ENCODE measurements at places on chromosomes 1 and 21. TPM values are rescaled to one million over a fixed set of nuclear protein-coding genes. Genes with fewer than 3 reads are reported as not detected.
A peak's percentile ranks its signal among the peaks of the same experiment; 100 is the strongest.

DNA sequence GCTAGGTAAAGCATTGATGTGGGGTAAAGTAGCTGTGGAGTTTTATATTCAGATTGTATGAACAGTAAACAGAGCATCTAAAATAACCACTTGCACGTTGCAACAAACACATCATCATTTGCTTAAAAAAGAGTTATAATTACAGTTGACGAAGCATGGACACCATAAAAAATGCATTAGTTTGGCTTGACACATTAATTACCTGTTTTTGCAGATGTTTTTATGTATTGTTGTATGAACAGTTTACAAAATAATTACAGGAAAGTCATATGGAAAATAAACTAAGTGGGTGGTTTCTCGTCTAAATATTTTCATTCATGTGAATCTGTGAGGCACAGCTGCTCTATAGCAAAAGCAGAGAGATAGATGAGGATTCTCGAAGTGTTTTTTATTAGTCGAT, 108.3 kb downstream of the RPS6KC1 start:
- H3K36me3 ChIP-seq: no peaks in the 10 kb centered on the region
- no peaks in the 10 kb centered on the region for H3K27me3 ChIP-seq
- H3K27ac ChIP-seq: no peak overlapping the region

C1orf185 gene
- not detected for total RNA-seq

GCLM gene
- total RNA-seq: 13.4 TPM

DNA sequence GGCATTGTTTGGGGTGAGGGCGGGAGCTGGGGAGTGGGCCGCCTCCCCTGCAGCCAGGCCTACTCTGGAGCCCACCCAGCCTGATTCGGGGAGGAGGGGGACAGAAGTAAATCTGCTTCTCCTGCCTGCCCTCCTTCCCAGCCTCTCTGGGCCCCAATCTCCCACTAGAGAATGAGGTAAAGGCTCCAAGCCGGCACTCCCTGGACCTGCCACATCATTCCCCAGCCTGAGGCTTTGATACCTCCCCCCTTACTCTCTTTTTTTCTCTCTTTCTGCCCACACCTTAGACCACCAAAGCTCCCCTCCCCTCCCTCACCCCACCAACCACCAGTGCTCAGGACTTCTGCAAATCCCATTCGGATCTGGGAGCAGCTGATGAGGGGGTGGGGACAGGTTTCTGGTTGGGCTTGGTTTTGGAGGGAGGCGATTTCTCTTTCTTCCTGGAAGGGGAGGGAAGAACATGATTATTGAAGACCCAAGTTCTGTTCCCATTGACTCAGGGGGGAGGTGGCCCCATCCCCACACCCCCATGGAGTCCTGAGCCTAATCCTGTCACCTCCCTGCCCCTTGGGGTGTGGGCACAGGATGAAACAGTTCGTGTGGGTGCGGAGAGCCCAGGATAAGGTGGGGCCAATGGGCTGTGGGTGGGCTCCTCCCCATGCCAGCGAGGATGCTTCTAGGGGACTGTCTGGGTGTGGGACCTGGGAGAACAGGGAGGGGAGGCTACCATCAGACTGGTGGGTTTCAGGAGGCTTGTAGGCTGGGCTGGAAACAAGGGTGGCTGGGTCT, 1.3 kb downstream of the MAP7D1 start:
- no peaks in the 10 kb centered on the region for H3K36me3 ChIP-seq
- peak; percentile 58 for DNase-seq
- H3K27ac ChIP-seq: peak overlapping the region; percentile 100
- H3K4me3 ChIP-seq: peak overlapping the region; percentile 98
- no peaks in the 10 kb centered on the region for H3K27me3 ChIP-seq

- no peak overlapping the region for H3K4me3 ChIP-seq
- no peak overlapping the region for H3K27ac ChIP-seq
- no peaks in the 10 kb centered on the region for H3K4me1 ChIP-seq
- H3K27me3 ChIP-seq: no peaks in the 10 kb centered on the region
- H3K36me3 ChIP-seq: no peaks in the 10 kb centered on the region
Observed at GRCh38 chr1:70115315-70115714, 90.1 kb downstream of the LRRC40 start.

LORICRIN gene
- total RNA-seq: not detected

- no peaks in the 10 kb centered on the region for H3K36me3 ChIP-seq
- no peak overlapping the region for H3K27ac ChIP-seq
- DNase-seq: no peak
- H3K4me1 ChIP-seq: no peaks in the 10 kb centered on the region
Observed at GRCh38 chr1:199612976-199613774, 414.3 kb upstream of the NR5A2 start.

DNA sequence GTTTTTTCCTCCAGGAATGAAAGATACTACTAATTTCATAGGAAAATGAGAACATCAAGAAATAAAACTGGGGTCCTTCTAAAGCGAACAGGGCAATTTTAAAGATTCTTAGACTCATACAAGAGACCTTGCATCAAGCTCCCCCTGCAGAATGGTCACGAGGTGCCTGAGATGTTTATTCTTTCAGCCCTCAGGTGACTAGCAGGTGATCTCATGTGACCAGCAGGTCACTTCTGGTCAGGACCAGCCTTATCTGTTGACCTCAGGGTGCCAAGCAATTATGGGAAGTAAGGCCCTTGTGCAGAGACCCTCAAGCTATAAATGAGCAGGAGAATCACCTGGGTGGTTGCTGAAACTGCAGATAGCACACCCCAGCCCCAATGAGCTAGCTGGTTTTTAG, 20.6 kb upstream of the TMEM51 start:
- H3K36me3 ChIP-seq: no peaks in the 10 kb centered on the region
- H3K27ac ChIP-seq: no peak overlapping the region
- DNase-seq: no peak
- no peaks in the 10 kb centered on the region for H3K4me1 ChIP-seq

CDK18 gene
- 27.1 TPM for total RNA-seq

KRTAP11-1 gene
- not detected for total RNA-seq

DNA sequence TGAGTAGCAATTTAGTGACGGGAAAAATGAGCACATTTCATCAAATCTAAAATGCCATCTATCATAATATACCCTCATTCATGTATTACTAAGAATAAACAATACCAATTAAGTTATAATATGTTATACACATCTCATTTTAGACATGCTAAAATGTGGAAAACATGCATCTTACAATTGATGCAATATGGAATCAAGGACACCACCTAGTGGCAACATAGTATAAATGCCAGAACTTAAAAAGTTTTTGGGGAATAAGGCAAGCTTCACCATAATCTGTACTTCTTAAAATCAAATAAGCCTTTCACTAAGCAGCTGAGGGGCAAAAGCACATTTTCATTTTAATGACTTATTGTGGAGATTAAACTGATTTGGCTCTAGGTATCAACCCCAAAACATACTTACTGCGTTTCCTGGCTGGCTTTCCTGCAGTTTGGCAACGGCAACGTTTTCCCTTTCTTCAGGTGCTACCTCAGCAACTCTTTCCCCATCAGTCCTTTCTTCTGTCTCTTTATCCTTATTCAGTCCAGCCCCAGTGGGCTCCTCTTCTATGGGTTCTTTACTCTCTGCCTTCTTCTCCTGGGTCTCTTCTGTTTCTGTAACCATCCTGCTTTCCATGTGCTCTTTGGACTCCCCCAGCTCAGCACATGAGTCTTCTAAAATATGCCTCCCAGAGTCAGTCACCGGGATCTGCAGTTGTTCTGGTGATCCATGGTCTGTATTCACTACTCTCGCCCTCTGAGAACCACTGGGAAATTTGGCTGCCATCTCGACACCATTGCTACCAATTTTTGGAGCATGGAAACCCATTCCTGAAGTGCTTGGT, 11.4 kb downstream of the SDE2 start:
- H3K4me1 ChIP-seq: peaks cover 14% of the 10 kb centered on the region
- DNase-seq: no peak
- H3K27ac ChIP-seq: no peak overlapping the region
- no peaks in the 10 kb centered on the region for H3K27me3 ChIP-seq
- peaks cover 75% of the 10 kb centered on the region for H3K36me3 ChIP-seq

DNA sequence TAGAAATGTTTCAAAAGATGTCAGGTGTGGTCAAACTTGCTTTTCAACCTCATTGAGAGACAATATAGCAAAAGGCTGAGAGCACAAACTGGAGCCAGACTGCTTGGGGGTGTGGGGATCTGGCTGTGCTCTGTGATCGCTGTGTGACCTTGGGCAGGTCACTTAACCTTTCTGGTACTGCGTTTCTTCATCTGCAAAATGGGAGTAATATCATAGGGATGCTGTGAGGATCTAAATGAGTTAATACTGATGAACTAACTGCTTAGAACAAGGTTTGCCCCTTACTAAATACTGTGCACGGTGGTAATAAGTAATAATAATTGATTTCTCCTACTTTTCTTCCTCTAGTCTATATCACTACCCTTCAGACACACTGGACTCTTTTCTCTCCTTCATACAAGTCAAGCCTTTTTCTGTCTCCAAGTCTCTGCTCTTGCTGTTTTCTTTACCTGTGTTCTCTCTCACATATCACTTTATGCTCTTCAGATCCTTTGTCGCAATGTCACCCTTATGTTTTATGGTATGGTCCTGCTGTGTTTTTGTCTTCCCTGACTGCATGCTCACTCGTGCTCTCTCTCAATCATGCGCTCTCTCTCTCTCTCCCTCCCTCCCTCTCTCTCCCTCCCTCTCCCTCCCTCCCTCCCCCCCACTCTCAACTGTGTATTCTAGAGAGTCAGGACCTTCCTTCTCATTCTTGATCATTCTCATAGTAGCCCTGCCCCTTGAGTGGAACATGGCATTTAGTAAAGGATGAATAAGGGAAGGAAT, 3.3 kb downstream of the MGST3 start:
- H3K27ac ChIP-seq: peak overlapping the region; percentile 18
- no peaks in the 10 kb centered on the region for H3K27me3 ChIP-seq
- DNase-seq: no peak
- H3K4me3 ChIP-seq: no peak overlapping the region

LIPI gene
- not detected for total RNA-seq

DNA sequence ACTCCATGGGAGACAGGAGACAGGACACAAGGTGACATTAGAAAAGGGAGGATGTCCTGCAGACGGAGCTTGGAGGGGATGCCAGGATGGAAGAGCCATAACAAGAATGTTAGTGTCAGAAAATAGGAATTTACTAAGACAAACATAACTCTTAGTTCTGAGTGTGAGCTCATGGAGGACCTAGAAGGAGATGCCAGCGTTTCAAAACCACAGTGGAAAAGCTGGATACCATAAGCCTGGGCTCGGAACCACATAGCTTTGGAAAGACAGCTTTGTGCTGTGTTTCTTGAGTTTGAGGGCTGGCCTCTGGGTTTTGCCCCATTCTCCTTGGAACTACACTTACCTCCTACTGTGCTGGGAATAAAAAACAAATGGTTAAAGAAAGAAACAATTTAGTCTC, 128.4 kb downstream of the S1PR1 start:
- DNase-seq: no peak
- H3K36me3 ChIP-seq: no peaks in the 10 kb centered on the region
- no peaks in the 10 kb centered on the region for H3K4me1 ChIP-seq
- H3K27ac ChIP-seq: no peak overlapping the region

- no peak overlapping the region for H3K4me3 ChIP-seq
- no peaks in the 10 kb centered on the region for H3K36me3 ChIP-seq
- H3K27me3 ChIP-seq: no peaks in the 10 kb centered on the region
Observed at GRCh38 chr21:42744520-42745445, 91.4 kb downstream of the PDE9A start.

GRCh38 chr1:216944864-216945510, 221.8 kb upstream of the ESRRG start:
- H3K27ac ChIP-seq: no peak overlapping the region
- H3K36me3 ChIP-seq: no peaks in the 10 kb centered on the region
- H3K4me1 ChIP-seq: no peaks in the 10 kb centered on the region
- H3K27me3 ChIP-seq: no peaks in the 10 kb centered on the region
- H3K4me3 ChIP-seq: no peak overlapping the region

GRCh38 chr1:24870551-24871195, 59.4 kb downstream of the RUNX3 start:
- no peaks in the 10 kb centered on the region for H3K36me3 ChIP-seq
- H3K27ac ChIP-seq: no peak overlapping the region
- peak; percentile 47 for DNase-seq
- H3K4me3 ChIP-seq: no peak overlapping the region
- H3K27me3 ChIP-seq: no peaks in the 10 kb centered on the region

DNA sequence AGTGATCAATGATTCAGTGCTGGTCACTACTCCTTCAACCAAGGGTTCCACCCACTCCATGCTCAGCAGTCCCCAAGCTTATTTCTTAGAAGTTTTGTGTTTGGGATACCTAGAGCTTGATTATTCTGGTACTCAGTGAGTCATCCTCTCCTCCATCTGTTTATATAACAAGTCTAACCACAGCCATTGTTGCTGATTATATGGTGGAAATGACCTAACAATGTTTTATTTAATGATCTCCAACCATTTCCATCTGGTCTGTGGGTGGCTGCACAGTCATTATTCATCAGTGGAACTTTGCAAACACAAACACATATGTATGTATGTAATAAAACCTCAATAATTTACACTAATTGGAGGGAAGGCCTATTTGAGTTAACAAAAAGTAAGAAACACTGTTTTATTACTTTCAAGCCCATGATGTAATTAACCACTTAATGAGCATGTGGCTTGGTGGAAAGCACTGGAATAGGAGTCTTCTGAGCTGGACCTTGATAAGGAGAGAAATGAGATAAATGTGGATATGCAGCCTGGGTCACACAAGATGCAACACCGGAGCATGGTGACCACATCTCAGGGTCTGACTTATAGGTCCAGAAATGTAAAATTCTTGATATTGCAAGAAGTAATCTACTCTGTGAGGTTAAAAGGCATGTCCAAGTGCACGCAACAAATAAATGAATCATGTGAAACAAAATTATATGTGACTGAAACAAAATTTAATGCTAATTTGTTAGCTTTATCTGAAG, 99.0 kb upstream of the WLS start:
- H3K4me3 ChIP-seq: no peak overlapping the region
- H3K4me1 ChIP-seq: no peaks in the 10 kb centered on the region
- no peaks in the 10 kb centered on the region for H3K27me3 ChIP-seq
- no peak overlapping the region for H3K27ac ChIP-seq

DNAI4 gene
- total RNA-seq: 7.3 TPM

GRCh38 chr1:153192697-153193096, 10.5 kb upstream of the LELP1 start:
- no peak for DNase-seq
- no peaks in the 10 kb centered on the region for H3K27me3 ChIP-seq
- no peak overlapping the region for H3K4me3 ChIP-seq
- no peaks in the 10 kb centered on the region for H3K4me1 ChIP-seq
- no peaks in the 10 kb centered on the region for H3K36me3 ChIP-seq
